ENCODE measurements at places on chromosomes 5 and 9.

DNA sequence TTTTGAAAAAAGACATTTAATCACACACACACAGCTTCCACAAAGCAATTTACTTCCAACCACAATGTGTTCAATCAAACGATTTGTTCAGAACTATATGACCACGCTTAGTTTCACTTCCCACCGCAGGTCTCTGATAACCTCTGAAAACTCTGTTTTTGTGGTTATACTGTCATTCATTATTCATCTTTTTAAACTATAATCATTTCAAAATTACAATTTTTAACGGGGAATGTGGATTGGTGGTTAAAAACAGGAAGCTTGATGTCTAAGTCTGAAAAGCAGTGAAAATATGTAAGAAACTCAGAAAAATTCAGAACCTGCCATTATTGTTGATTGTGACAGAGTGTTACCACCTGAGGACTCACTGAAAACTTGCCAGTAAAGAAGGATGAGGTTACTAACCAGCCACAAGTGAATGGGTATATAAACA lies 12.7 kb upstream of the TMEM174 start:
- peak; percentile 35 for DNase-seq

- DNase-seq = no peak
These were observed 27.4 kb upstream of the GOLGA1 start for GRCh38 chr9:124968238-124968637.

- DNase-seq = no peak
These were observed 129.8 kb downstream of the CD180 start for GRCh38 chr5:67066815-67067214.

- DNase-seq = no peak
These were observed 892 bp upstream of the TNC start for GRCh38 chr9:115118879-115119218.

DNA sequence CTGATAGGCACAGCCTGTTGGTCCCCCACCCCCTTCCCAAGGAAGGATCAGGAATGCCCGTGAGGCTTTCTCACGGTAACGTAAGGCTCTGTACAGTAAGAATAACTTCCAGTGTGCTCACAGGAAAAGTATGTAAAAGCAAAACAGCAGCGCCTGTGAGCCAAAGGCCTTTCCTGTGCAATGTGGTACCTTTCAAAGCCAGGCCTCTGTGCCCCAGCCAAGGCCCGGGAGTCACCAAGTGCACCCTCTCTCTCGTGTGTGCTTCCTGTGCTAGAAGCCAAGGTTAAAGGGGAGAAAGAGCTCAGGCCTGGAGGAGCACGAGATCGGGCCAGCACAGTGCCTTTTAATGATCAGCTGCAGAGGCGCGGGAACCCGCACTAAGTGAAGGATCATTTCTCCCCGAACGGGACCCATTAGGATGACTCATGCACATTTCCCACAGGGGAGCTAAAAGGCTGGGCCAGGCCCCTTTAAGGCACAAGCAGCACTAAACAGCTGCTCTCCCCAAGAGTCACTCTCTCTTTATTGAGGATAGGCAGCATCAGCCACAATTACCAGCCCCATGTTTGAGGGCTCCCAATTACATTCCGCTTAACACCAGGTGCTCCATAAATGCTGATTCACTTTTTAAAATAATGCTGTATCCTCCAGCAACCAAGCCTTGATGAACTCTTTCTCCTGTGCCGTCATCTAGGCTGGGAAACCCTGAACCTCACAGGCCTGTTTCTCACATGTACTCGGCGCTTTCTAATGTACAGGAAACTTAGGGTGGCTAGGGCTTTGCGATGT lies 42.8 kb downstream of the SHB start:
- no peak for DNase-seq

DNA sequence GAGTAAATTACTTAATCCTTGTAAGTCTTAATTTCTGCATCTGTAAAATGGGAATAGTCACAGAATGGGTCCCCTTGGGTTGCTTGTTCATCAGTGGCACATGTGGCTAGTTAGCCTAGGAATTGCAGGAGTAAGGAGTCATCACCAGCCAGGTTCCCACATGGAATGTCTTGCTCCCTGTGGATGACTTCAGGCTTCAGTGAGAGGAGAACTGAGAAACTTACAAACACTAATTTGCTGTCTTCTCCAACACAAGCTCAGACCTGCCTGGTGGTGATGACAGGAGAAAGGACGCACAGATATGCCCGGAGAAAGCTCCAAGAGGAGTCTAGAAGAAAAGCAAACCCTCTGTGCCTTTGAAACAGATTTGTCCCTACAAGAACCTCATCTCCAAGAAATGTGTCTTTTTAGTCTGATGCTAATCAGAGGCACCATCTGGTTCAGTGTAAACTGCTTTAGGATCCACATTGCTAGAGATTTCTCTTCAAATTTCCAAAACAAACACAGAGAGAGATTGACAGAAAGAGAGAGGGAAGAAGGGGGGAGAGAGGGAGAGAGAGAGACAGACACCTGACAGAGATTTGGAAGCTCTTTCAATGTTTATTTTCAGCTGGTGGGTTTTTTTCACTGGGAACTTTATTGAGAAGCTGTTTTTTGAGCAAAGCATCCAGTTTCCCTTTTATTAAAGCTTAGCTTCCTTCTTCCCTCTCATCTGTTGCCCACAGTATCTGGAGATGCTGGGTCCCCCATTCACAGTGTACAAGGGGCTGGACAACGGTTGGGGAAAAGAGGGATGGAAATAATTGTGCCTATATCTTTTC lies 128.3 kb downstream of the DOCK2 start:
- no peak for DNase-seq

DNA sequence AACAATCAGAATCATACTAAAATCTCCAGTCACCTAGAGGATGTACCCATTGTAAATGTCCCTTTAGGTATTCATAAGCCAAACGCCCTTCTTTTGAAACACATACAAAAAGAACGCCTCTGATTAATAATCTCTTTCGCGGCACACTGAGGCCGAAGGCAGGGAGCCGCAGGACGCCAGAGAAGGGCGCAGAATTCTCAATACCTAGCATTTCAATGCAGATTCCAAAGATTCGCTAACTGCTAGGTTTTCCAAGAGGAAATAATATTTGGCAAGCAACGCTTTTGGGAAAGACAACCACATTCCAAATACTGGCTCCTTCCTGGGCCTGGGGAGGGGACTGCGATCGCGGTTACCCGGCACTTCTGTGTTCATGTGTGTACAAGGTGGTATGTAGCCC lies 203.3 kb downstream of the MEF2C start:
- DNase-seq = no peak

GRCh38 chr5:58077966-58078365 lies 381.9 kb downstream of the PLK2 start:
- no peak for DNase-seq

GRCh38 chr5:173573126-173573960 lies 43.1 kb downstream of the BOD1 start:
- DNase-seq = peak; percentile 45

GRCh38 chr9:38662763-38663593 lies 42.6 kb upstream of the ANKRD18A start:
- DNase-seq = no peak

- DNase-seq = no peak
These were observed 35.9 kb downstream of the ITK start for GRCh38 chr5:157216391-157217142.

DNA sequence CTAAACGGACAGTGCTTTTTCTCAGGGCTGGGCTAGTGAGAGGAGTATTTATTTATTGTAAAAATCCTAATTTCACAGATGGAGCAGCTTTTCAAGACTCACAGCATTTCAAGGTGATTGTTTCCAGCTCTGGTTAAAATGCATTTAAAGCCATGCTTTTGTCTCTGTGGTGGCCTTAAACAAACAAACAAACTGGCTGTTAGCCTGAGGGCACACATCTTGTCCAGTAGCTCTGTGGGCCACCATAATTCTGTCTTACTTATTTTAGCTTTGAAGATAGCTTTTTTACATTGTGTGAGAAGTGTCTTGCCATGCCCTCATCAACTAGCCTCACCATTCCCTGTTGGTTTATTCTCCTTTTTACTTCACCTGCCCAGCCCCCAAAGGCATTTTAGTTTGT lies 218.2 kb downstream of the PSAT1 start:
- no peak for DNase-seq

DNA sequence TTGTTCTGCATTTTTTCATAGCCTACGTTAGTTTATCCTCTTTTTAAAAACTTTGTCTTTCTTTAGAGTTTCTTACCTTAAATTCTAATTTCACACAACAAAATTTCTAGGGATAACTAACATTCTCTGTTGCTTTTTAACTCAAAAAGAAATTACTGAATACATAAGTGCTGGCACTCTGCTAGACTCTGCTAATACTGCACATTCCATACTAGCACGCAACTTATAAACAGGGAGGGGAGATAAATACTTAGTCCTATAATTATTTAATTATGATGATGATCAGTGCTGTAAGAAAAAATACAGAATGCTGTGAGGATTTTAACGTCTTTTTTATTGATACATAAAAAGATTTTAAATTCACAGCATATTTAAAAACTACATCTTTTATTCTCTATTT lies 25.1 kb downstream of the RNF145 start:
- DNase-seq = no peak

GRCh38 chr9:137455359-137455991 lies 3.7 kb downstream of the NSMF start:
- DNase-seq = no peak

DNA sequence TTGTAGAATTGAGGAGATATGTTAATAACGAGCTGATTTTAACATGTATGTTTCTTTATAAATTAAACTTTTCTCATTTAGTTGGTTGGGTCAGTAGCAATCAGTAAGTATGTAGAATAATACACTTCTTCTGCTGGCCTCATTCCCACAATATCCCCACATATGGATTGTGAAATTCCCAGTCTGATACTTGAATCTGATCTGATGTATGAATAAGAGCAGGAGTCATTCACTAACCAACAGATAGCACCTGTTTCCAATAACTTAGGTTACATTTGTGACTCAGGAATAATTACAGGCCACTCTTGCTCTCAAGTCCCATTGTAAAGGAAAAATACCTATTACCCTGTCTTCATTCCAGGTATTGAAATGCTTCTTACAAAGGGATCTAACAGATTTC lies 23.9 kb downstream of the SLC36A1 start:
- no peak for DNase-seq

- DNase-seq = no peak
These were observed 78.7 kb upstream of the SH3PXD2B start for GRCh38 chr5:172533058-172533398.

- DNase-seq = no peak
These were observed 1.1 kb downstream of the SSNA1 start for GRCh38 chr9:137189297-137190295.

GRCh38 chr9:69065660-69066059 lies 30.1 kb downstream of the FXN start:
- no peak for DNase-seq

GRCh38 chr5:167730121-167730520 lies 561.3 kb upstream of the WWC1 start:
- no peak for DNase-seq

- no peak for DNase-seq
These were observed 250.0 kb downstream of the NR3C1 start for GRCh38 chr5:143153332-143154119.

DNA sequence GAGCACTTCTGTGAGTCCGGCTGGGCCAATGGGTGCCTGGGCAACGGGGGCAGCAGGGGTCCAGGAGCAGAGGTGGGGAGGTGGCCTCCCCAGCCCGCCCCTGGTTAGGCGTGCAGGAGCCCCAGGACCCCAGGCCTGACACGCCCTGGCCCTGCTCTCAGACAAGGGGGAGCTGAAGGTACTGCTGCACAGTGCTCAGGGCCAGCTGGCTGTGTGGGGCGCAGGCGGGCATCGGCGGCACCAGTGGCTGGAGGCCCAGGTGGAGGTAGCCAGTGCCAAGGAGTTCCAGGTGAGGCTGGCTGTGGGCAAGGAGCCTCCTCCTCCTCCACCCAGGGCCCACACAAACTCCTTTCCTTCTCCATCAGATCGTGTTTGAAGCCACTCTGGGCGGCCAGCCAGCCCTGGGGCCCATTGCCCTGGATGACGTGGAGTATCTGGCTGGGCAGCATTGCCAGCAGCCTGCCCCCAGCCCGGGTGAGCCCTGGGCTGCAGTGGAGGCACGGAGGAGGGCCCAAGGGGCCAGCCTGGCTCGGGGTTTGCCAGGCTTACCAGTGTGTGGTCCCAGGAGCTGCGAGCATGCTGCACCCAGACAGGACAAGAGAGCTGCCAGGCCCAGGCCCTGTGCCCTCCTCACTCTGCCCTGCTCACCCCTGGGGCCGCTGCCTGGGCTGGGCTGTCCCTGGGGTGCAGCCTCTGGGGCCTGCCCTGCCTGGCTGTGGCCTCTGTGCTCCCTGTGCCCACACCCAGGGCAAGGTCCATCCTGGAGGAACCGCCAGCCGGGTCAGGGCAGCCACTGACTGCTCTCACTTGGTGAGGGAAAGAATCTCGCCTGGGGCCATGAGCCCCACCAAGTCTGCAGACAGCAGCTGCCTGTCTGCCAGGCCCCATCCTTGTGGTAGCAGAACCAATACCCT lies 7.0 kb downstream of the MAMDC4 start:
- no peak for DNase-seq

GRCh38 chr5:9838916-9839315 lies 208.8 kb upstream of the TAS2R1 start:
- DNase-seq = no peak

DNA sequence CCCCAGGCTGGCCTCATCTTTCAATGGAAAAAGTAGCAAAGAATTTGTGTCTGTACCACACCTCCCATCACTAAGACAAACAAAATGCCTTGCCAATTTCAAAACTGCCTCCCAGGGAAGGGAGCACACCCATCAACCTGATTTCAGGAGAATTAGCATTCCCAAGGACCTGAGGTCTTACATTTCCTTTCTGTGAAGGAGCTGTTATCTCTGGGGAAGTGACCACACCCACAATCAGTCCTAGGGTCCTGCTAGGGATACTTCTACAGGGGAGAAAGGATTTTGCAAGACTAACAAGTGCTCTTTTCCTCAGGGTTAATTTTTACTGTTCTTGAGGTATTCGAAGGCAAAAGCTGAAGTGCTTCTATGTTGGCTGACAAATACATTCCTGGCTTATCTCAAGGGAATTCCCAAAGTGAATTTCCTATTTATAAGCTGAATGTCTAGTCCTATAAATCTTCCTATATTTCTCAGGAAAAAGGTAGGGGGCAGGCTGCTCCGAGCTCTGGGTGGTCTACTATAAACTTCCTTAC lies 97.4 kb upstream of the ITGA1 start:
- DNase-seq = no peak

DNA sequence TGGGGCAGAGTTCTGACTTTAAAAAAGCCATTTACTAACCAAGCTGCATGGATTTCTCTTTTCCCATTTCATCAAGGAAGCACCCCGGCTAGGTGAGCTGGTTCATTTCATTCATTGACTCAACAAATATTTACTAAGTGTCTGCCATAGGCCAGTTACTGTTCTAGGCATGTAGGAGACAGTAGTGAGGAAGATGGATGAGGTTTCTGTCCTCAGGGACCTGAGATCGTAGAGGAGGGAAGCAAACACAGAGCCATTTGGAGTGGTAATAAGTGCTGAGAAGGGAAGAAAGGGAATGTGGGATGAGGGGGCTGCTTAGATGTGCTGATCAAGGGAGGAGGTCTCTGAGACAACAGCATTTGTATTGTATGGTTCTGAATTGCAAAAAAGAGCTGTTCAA lies 120.4 kb downstream of the C9orf152 start:
- DNase-seq = no peak

All from stimulated activated CD8-positive, alpha-beta memory T cell treated with anti-CD3 and anti-CD28 coated beads, Interleukin-4, amount 100 ng/mL, for 24 hours (primary cell).